ENCODE measurements at places on chromosomes 12 and 14.

DNA sequence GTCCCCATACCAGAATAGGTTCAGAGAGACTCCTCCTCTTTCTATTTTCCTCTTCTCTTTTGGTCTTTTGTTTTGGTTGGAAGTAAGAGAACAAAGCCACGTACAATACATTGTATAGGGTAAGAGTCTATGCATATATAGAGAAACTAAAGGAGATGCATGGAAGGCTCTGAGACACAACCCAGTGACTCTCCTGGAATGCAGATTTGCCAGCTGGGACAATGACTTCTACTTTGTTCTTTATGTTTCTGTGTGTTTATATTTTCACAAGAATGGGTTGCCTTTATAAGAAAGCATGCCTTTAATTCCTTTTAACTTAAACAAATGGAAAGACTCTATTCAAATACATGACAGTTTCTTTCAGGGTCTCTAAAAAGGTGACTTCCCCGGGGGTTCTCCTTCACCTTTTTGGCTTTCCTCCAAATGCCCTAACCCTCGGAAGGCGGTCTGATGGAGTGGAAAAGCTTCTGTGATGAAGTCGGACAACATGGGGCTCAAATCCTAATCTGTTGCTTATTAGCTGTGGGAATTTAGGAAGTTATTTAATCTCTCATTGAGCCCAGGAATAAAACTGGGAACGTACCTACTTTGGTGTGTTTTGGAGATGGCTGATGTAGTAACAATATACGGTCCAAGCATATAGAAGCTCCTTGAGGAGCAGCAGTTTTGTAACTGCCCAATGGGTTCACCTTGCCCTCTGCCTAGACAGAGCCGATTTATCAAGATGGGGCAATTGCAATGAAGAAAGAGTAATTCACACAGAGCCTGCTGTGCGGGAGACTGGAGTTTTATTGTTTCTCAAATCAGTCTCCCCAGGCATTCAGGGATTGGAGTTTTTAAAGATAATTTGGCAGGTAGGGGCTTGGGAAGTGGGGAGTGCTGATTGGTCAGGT, 9.1 kb upstream of the SERPINA1 start:
- no peak for DNase-seq

- no peak for DNase-seq
These were observed 178.5 kb downstream of the SLC35F4 start for GRCh38 chr14:57687416-57687815.

DNA sequence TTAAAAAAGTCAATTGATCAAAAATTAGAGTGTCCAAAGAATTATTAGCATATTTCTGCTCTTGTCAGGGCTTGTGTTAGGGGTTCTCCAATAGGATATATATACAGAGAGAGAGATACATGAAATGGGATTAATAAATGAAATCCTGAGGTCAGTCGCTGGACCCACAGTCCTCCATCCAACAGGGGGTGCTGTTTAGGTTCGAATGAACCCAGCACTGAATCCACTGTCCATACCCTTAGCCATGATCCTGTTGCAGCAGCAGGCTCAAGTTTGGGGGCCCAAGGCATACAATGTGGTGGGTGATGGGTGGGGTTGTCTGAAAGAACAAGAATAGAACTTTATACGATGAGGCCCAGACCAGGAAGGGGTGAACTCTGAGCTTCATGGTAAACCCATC, 780 bp upstream of the MYO1H start:
- no peak for DNase-seq

GRCh38 chr14:93002851-93003298, 79.9 kb downstream of the CHGA start:
- no peak for DNase-seq

GRCh38 chr12:14450479-14450878, 85.0 kb downstream of the ATF7IP start:
- DNase-seq, result no peak

DNA sequence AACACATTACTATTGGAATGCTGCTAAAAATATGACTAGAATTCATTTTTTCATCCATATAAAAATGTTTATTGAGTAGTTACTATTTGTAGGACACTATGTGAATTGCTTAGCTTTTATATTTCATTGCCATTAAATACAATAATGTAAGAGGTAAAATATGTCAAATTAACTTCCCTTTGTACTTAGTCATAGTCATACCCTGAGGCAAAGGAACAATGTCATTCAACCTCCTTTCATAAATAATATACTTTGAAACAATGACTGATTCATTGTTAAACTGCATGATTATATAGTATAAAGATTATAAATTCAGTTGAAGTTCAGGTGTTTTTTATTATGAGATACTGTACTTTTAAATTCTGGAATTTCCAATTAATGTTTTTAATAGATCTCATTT, 105.2 kb downstream of the GARIN6 start:
- no peak for DNase-seq

GRCh38 chr12:39395866-39396265, 47.1 kb downstream of the KIF21A start:
- peak; percentile 59 for DNase-seq

- DNase-seq, result no peak
These were observed 9.7 kb downstream of the VRK1 start for GRCh38 chr14:96806836-96807235.

GRCh38 chr12:6178981-6179761, 21.0 kb upstream of the CD9 start:
- DNase-seq, result peak; percentile 98

DNA sequence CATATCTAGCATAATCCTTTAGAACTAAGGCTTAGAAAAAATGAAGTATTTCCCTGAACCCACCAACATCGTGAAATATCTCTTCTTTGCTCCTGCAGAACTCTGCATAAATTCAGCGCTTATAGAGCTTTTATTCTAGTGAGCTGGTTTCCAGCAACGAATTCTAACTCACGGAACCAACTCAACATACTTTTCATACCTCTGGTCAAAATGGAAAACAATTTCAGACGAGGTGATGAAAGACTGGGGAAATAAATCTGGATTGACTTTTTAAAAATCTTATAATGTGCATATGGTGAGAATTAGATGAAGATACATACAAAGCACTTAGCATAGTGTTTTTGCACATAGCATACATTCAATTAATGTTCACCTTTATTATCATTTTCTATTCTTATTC, 62.6 kb upstream of the BBS10 start:
- DNase-seq, result no peak

DNA sequence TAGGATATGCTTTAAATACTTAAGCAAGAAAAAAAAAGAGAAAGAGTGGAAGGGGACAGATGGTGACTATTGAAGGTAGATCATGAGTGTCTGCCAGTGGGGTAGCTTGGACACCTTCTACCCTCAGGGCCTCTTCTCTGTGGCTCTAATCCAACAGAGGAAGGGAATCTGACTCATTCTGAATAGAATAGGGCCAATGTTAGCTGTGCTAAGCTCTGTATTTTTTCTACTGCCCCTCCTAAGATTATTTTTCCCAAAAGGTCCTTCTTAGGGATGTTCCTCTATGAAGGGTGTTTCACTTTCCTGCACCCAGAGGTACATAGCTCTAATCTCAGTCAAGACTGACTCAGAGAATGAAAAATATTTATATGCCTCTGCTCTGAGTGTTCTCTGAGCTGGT, 25.6 kb downstream of the UNC79 start:
- no peak for DNase-seq

GRCh38 chr14:52937306-52937705, 13.5 kb downstream of the FERMT2 start:
- no peak for DNase-seq

GRCh38 chr14:104218361-104219180, 80.2 kb downstream of the KIF26A start:
- no peak for DNase-seq

- DNase-seq, result no peak
These were observed 7.1 kb downstream of the ABCC9 start for GRCh38 chr12:21934173-21934572.

DNA sequence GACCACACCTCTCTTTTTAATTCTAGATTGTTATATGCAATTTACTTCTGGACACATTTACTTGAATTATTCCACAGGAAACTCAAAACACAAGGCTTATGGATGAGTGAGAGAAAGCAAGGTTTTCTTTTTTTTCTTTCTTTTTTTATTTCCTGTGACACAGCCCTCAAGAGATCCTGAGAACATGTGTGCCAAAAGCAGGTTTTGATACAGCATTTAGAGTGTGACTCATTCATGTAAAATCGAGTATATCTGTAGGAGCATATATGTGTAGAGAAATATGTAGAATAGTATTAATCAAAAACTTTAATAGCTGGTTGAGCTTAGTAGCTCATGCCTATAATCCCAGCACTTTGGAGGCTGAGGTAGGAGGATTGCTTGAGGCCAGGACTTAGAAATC, 4.4 kb upstream of the MAX start:
- no peak for DNase-seq

DNA sequence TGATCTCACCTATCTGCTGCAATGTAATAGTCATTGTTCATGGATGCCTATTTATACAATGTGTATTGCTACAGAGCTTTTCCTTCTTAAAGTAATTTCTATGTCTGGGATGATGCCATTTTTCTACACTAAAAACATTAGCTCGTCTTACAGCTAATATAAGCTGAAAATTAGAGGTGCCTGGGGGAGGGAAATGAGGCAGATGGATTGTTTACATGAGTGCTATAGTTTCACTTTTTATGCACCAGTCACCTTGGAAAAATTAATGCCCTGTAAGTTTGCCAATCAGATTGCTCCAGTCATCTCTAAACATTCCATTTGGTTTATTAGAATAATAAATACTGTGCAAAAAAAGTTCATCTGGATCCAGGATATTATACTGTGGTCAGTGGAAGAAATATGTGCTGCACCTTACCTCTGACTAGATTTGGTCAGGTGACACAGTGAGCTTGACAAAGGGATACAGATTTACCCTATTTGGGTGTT, 436.2 kb downstream of the RAD51B start:
- no peak for DNase-seq

DNA sequence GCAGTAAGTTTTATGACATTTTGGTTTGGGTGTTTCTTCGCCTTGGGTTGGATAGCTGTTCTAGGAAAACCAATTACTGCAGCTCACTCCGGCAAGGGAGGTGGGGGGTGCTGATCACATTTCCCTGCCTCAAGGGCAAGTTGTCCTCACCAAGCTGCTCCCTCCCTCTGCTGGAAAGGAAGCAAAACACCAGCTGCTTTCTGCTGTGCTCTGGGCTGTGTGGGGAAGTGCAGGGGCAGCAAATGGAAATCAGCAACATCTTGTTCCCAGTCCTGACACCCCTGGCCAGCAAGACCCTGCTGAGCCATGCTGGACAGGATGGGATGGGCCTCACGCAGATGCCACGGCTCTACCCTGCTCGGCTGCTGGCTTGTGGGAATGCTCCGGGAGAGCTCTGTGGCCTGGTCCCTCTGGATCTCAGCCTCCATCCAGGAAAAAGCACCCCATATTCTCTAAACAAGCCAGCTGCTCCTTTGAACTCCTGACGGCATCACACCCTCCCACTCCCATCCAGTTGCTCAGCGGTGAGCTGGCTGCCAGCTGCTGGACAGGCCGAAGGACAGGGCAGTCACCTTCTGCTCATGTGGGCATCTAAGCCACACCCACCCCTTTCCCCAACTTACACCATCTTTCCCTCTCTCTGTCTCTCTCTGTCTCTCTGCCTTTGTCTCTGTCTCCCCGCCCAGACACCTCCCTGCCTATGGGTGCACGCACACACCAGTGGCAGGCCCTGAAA, 52.4 kb upstream of the EIF5 start:
- DNase-seq, result peak; percentile 85

DNA sequence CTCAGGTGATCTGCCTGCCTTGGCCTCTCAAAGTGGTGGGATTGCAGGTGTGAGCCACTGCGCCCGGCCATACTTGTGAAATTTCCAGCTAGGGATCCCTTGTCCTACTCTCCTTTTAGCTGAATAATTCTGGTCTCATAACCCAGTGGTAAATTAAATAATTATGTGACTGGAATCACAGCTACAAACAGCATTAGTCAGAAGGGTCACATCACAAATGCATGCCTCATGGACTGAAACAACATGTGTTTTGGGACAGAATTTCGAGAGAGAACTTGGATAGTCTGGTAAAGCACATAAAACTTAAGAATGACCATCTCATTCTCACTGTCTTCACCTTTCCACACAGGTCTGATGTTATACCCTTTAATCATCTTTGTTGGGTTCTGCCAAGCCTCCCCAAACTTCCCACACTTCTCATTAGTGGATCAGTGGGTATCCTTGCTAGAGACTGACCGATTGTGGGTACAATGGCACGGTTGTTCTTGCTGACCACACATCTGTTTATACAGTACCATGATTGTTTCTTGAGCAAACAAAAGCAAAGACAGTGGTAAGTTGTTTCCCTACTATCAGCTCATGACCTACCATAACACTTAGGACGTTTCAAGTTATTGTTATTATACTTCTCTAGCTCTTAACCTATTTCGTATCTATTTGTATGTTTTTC, 5.1 kb downstream of the GPRC5D start:
- DNase-seq, result no peak

DNA sequence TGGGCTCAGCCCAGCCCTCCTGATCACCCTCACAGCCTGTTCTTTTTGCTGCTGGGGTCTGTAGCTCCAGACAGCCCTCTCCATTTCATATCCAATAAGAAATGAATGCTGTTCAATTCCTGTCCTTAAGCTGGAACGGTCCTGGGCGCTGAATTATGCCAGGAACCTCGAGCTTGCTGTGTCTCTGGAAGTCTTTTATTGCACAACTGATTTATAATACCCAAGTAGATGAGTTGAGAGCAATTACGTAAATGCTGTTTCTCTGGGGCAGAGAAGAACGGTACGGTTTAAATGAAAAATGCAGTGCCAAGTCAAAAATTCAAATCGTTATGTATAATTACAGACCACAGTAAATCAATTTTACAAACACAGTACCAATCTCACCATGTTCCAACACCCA, 161.0 kb downstream of the SAMD4A start:
- DNase-seq, result no peak

DNA sequence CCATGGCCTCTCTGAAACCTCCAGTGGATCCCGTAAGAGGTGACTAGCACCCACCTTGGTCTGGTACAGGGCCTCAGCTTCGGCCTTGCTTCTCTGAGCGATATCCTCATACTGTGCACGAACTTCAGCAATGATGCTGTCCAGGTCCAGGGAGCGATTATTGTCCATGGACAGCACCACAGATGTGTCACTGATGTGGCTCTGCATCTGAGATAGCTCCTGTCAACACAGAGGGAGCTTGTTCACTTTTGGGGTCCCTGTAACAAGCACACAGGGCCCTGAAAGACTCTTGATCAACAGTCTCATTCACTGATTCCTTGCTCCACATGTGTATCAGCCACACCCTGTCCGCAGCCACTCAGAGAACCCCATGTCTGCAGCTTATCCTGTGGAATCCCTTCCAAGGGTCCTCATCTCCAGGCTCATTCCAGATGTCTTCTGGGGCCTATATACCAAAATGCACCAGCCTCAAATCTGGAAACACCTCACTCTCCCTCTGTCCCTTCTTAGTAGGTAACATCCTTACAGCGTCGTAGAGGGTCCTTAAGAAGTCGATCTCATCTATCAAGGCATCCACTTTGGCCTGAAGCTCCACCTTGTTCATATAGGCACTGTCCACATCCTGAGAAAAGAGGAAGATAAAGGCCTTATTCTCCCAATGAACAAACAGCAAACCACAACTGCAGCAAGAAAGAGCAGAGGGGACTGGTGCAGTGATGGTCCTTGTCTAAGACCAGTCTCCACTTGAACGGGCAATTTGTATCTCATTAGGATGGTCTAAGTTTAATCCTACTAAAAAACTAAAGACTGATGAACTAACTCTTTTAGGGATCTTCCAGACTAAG, 3.5 kb downstream of the KRT3 start:
- no peak for DNase-seq

GRCh38 chr14:54532111-54533012, 22.7 kb downstream of the CGRRF1 start:
- DNase-seq, result no peak

GRCh38 chr14:85188836-85189235, 341.1 kb upstream of the FLRT2 start:
- no peak for DNase-seq

- DNase-seq, result peak; percentile 26
These were observed 27.4 kb downstream of the EMP1 start for GRCh38 chr12:13223941-13224340.

All from islet precursor cell (in vitro differentiated cells).